ENCODE measurements at places on chromosomes 5 and 9.
A peak's percentile ranks its signal among the peaks of the same experiment; 100 is the strongest.

DNA sequence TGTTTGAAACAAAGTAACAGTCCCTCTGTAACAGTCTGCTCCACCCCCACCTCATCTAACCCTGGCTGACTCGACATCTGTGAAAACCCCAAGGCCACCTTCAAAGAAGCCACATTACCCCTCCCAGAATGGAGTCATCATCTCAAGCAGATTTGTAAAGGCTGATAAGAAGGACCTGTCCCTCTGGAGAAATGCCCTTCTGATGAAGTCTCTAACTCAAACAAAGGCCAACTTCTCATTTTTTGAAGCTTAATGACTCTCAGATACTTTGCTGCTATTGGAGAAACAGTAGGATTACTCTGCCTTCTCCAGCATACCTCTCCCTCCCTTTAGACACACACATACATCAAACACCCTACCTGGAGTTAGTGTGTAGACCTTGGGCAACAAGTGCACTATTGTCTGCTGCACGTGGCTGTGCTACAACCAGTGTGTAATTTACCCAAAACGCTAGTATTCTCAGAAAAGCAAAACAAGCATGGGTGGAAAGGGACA lies 5.3 kb upstream of the SUSD1 start:
- peak; percentile 30 for DNase-seq

DNA sequence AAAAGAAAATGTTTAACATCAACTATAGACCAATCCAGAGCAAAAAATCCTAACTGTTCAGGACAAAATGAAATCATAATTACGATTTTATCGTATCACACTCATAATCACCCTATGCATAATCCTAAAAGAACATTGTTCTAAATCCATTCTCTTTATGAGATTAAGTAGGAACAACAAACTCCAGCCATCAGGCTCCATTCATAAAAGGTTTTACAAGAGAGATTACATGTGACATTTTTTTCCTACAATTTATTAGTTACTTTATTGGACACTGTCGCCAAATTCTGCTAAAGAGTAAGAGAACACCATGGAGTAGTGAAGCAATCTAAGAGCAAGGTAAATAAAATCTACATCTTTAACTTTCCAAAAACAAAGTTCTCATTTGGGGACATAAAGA lies 198.0 kb downstream of the BNC2 start:
- DNase-seq, result no peak

GRCh38 chr9:121499427-121500164 lies at the start of gene GGTA1:
TSS of gene GGTA1 (minus strand) at chr9:121499844. CDS start at chr9:121467922, 31,922 bp downstream.
- peak; percentile 35 for DNase-seq

DNA sequence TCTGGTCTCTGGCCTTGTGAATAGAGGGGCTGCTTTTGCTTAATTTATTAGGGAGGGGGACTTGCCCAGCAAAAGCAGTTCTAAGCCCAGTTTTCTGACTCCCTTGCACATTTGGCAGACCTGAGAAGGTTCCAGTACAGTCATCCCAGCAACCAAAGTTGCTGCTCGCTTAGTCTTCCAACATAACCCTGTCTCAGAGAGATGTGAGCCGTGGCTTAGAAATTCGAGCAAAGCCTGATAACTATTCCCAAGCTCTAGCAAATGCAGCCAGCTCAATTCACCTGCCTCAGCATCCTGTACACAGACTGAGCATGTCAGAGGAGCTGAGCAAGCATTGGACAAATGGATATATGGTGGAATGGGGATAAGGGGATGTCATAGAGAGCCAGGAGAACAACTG lies 401.9 kb downstream of the SPOCK1 start:
- DNase-seq, result no peak

DNA sequence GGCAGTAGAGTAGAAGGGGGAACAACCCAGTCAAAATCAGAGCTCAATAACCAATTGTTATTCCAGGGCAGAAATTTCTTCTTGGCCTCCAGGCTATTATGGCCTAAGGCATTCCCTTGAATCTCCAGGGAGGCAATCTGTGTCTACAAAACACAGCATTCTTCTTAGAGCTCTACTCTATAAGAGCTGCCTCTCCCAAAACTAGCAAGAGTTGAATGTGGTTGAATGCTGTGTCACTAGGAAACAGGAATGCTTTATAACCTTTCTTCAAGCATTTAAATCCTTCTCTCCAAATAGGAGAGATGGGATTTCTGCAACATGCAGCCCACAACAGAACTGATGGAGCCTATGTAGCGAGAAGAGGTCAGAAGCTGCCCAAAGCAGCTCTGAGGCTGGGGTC lies 97.1 kb upstream of the APC start:
- DNase-seq, result no peak

- DNase-seq, result peak; percentile 85
Measured at GRCh38 chr9:98081477-98082219, 25.1 kb downstream of the NANS start.

GRCh38 chr5:173645890-173646574 lies 29.6 kb upstream of the BOD1 start:
- peak; percentile 54 for DNase-seq

DNA sequence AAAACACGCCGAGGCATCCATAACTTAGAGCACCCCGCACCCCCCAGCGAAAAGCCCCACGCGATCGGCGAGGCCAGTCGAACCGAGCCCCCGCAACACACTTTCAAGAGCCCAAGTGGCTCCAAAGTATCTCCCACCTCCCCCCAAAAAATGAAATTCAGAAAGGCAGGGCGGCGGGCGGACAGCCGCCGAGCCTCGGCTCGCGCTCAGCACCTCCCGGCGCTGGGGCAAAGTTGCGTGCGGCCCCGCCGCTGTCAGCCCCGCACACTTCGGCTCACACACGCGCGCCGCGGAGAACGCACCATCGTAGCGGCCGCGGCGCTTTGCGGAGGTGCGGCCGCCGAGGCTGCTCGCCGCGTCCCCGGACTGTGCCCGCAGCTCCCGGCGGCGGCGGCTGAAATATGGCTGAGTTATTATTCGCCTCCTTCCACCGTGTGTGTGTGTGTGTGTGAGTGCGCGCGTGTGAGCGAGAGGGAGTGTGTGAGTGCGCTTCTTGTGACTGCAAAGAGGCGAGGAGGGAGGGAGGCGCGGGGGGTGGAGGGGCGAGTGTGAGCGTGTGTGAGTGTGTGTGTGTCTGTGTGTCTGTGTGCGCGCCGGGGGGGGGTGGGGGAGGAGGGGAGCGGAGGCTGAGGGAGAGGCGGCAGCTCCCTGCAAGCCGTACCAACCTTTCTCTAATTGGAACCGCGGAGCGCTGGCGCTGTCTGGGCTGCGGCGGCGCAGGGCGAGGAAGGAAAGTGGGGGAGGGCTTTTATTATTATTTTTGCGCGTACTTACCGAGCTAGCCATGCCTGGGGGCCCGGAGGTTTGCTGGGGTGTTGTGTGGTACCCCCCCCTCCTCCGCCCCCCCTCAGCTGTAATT lies 599 bp downstream of the MLLT3 start:
- DNase-seq, result peak; percentile 62

GRCh38 chr5:168163966-168164365 lies 127.5 kb upstream of the WWC1 start:
- DNase-seq, result no peak

DNA sequence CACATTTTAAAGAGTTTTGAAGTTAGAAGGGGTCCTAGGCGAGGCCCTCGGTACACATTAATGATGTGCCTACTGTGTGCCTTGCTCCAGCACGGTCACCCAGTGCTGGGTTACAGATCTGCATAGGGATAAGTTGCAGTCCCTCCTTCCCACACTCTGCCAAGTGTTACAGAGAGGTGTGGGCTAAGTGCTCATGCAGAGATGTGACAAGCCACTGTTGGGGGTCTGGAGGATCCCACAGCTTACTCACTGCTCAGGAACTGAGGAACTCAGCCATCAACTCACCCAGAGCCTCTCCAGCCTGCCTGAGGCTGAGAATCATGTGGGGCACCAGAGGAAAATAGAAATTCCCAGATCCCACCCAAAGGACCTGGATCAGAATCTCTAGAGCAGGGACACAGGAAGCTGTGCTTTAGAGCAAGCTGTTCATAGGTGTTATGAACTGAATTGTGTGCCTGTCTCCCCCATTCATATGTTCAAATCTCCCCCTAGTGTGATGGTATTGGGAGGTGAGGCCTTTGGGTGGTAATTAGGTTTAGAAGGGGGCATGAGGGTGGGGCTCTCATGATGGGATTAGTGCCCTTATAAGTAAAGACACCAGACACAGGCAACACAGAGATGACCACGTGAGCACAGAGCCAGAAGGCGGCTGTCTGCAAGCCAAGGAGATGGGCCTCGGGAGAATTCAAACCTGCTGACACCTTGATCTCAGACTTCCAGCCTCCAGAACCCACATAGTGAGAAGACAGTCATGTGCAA lies 164.1 kb downstream of the HSD17B3 start:
- DNase-seq, result peak; percentile 12

GRCh38 chr5:14168793-14169262 lies 25.7 kb downstream of the TRIO start:
- no peak for DNase-seq

DNA sequence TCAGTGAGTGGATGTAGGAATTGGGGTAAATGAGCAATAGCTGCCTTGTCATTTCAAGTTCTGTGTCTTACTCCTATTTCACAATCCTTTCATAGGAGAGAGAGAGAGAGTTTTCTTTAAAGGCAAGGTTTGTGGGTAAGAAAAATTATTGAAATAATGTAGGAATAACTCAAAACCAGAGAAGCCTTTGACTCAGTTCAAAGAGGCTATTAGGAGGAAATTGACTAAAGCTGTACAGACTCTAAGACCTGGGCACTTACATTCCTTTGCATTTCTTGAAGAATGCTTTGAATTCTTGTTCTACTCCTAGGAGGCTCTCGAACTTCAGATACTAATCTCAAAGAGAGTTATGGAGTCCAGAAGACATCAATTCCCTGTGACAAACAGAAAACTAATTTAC lies 257.1 kb downstream of the FBXL7 start:
- peak; percentile 87 for DNase-seq

Measured in amniotic epithelial cell (primary cell).